ENCODE measurements at places on chromosomes 6 and 20.
A peak's percentile ranks its signal among the peaks of the same experiment; 100 is the strongest.

GRCh38 chr6:84521511-84521910 lies 242.9 kb downstream of the TBX18 start:
- peak; percentile 21 for DNase-seq

DNA sequence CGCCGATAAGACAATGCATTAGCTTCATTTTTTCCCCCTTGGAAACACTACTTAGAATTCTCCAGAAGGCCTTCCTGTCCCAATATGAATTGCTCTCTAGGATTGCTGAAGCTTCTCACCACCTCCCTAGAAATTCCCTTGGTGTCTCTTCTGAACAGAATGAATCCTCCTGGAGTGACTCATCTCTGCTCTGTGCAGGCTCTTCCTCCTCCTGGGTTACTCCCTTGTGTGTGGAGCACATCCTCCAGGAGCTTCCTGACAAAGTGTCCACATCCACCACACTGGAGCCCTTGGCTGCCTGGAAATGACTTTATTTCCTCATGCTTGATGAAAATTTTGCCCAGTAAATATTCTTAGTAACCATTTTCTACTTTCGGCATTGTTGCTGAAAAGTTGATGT lies 54.4 kb downstream of the DTNBP1 start:
- DNase-seq, result no peak

GRCh38 chr20:46558511-46558959 lies 8.1 kb upstream of the OCSTAMP start:
- DNase-seq, result no peak

DNA sequence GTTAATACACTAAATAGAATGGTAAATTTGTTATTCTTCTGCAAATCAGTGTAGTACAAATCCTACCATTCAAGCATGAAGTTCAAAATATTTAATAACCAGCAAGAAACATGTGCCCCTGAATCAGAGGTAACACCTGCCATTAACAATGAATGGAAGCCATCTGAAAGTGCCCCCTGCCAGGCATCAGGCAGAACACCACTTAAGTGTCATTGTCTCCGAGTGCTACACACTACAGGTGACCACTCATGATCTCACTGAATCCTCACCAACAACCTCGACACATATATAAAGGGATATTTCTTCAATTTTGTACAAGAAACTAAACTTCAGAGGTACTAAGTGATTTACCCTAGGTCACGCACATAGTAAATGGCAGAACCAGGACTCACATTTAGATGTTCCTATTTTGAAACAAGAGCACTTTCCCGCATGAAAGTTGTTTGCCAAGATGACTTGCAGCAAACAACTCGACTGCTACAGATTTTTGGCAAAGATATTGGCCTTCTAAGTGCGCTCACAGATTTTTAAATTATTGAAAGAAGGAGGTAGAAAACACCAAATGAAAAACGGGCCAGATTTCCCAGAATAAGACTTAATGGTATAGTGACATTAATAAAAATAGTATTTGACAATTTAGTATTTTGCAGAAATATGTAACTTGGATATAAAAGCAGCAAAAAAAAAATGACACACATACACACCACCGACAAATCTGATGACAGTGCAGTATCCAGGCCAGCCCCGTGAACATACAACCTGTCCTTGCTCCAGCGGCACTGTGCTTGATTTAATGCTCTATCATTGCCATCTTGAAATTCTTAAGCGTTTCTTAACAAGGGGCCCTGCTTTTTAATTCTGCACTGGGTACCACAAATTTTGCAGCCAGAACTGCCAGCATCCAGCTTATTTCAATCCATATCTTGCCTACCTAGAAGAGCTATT lies 274.5 kb downstream of the ALDH8A1 start:
- DNase-seq, result no peak

DNA sequence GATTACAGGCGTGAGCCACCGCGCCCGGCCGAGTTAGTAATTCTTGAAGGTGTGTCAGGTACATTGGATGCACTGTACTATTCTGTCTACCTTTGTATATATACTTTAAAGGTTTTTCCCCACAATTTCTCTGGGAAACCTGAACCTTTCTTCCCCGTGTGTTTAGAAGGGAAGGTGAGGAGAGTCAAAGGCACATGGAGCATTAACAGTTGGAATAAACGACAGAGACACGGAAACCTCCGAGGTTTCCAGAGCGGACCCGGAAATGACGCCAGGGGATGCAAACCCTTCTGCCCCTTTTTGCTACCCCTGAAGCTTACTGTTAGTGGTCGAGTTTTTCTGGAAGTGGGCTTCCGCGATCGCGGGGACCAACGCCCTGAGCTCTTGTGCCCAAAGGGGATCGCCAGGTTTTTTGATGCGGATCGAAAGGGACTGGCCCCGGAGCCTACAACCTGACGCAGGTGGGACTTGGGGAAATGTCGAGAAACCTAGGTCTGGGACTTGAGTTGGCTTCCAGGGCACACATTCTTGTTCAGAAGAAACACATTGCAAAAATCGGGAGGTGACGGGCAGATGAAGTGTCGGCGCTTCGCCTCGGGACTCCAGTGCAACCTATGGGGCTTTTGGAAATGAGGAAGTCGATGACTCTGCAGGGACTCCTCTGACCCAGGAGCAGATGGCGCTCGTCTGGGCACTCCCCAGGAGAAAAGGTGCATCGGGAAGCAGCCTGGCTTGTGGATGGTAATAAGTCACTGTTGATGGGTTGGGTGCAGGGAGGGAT lies 218.2 kb downstream of the OR2B2 start:
- DNase-seq, result peak; percentile 60

DNA sequence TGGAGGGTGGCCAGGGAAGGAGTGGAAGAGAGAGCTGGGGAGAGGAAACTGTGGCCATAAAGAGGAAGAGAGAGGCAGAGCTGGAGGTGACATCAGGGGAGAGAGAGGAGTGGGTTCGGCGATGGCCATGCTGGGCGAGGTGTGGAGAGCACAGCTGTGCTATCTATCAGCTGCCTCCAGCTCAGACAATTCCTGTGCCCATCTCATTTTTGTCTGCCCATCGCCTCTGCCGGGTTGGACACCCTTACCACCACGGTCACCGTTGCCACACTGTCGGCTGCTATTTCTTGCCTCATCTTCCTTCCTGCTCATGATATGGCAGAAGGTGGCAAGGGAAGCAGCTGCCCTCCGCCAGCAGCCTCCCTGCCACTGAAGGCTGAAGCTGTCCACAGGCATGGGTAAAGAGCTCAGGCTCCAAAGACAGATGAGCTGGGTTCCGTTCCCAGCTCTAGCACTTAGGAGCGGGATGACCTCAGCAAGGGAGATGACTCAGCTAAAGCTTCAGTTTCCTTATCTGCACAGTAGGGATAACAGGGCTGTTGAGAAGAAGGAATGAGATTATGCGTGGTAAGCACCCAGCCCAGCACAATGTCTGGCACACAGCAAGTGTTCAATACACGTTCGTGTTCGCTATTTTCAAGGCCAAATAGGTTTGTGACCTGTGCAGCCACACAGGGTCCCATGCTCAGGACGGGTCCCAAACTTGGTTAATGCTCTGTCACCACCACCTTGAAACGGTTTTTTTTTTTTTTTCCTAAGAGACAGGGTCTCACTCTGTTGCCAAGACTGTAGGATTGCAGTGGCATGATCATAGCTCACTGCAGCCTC lies 21.9 kb upstream of the TAF8 start:
- DNase-seq, result no peak
